Natural killer cell (primary cell): ENCODE measurements at places on chromosomes 2 and 18.

DNA sequence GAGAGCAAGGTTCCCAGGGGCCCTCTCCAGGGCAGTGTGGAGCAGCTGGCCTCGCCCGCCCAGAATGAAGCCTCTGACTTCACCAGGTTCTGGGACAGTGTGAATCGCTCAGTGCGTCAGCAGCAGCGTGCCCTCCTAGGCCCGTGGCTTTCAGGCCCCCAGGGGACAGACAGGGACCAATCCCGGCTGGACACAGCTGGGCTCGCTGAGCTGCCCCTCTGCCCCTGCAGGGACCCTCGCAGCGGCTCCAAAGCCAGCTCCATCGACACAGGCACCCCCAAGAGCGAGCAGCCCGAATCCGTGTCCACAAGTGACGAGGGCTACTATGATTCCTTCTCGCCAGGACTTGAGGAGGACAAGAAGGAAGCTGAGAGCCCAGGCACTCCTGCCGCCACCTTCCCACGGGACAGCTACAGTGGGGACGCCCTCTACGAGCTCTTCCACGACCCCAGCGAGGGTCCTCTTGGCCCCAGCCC, 7.6 kb downstream of the AMER3 start:
- DNase-seq: no peak

- peak; percentile 57 for DNase-seq
Measured at GRCh38 chr2:98634406-98635092, 26.2 kb downstream of the UNC50 start.

GRCh38 chr2:86308984-86309695, 28.3 kb downstream of the REEP1 start:
- DNase-seq: no peak

GRCh38 chr2:118678985-118679384, 168.5 kb downstream of the EN1 start:
- no peak for DNase-seq
